HCT116 (cell line): ENCODE measurements at places on chromosomes 1 and 21. TPM values are rescaled to one million over a fixed set of nuclear protein-coding genes. Genes with fewer than 3 reads are reported as not detected.

DNA sequence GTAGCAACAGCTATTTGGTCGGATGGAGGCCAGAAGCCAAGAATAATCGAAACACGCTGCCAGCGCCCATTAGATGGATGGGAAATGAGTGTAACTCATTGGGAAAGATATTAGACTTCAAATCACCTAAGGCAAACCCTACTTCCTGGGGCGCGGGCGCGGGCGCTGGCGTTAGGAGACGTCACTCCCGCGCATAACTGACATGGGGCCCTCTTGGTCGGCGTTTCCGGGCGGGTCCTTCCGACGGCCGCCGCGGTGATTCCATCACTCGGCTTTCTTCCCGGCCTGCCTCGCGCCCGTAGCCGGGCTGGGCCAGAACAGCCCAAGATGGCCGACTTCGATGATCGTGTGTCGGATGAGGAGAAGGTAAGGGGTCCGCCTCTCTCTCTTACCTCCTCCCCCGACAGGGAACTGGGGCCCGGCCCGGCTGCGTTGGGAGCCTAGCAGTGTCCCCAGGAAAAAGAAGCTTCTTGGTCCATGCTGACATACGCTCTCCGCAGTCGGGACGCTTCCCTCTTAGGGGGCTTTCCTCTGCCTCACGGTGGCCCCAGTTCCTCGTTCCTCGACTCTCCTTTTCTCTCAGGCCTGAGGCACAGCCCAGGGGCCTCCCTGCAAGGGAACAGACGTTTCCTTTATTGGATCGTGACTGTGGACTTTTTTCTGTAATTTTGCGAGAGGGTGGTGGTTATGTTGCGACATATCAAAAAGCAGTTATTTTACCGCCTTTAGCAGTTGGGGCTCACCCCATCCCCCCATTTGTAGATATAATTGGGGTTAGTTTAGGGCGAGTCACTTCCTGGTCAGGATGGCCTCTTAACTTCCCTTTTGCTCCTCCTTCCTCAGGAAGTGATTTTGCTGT, at the start of gene CAPZA1:
TSS of gene CAPZA1 (plus strand) at position 315 of the 859 bp plus-strand sequence. CDS start at position 328, 13 bp downstream.
- peak; percentile 79 for DNase-seq

GRCh38 chr1:166082601-166083000, 84.2 kb downstream of the FAM78B start:
- DNase-seq, result no peak

GRCh38 chr1:160346958-160347357, 3.8 kb downstream of the NCSTN start:
- DNase-seq, result no peak

Gene AUNIP
- total RNA-seq, result 12.1 TPM

DNA sequence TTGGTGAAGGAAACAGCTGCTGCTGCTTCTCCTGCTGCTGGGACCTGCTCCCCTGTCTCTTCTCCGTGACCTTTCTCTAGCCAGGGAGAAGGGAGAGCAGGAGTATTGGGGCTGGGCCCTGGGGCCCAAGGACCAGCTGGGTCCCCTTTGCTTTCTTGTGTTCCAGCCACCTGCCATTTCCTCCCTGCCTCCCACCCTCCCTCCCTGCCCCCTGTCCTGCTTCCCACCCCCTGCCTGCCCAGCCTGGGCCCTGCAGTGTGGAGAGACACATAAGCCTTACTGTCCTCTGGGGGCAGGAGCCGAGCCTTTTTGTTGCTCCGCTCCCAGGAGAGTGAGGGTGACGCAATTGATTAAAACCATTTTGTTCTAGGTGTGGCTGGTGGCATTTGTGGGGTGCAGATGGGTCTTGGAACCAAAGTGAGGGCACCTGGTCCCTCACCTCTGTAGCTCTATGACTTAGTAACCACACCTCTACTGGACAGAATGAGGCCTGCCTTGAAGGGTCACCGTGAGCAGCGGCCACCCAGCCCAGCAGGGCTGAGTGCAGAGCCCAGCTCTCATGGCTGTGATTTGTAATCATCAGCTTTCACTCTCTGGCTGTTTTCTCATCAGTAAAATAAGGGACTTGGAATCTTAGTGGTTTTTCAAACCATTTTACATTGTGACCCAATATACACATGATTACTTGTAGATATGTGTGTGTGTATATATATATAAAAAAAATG, 13.9 kb upstream of the TMEM222 start:
- no peak for DNase-seq

DNA sequence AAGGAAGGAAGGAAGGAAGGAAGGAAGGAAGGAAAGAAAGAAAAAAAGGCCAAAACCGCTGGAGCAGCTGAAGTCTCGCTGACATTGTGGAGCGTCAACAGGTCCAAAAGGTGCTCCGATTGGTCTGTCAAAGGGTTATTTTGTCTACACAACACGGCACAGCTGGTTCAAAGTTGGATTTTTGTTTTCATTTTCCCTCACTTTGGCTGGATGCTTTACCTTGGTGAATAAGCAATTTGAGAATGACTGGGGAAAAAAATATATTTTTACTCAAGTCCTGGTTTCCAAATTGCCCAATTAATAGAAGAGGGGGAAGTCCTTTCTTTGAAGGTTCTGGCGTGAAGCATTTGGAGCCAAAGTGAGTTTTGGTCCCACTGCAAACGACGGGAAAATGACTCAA, 19.3 kb upstream of the PAX7 start:
- no peak for DNase-seq

Gene CGN
- 19.7 TPM for total RNA-seq

- DNase-seq, result no peak
These were observed 6.8 kb upstream of the C1orf210 start for GRCh38 chr1:43292216-43292615.

Gene HLX
- 1.8 TPM for total RNA-seq

- no peak for DNase-seq
These were observed 488.5 kb upstream of the RUNX1 start for GRCh38 chr21:35537604-35538003.

Gene TNFRSF4
- 0.37 TPM for total RNA-seq

Gene GBP6
- total RNA-seq, result not detected

Gene CEP170
- 55.2 TPM for total RNA-seq

DNA sequence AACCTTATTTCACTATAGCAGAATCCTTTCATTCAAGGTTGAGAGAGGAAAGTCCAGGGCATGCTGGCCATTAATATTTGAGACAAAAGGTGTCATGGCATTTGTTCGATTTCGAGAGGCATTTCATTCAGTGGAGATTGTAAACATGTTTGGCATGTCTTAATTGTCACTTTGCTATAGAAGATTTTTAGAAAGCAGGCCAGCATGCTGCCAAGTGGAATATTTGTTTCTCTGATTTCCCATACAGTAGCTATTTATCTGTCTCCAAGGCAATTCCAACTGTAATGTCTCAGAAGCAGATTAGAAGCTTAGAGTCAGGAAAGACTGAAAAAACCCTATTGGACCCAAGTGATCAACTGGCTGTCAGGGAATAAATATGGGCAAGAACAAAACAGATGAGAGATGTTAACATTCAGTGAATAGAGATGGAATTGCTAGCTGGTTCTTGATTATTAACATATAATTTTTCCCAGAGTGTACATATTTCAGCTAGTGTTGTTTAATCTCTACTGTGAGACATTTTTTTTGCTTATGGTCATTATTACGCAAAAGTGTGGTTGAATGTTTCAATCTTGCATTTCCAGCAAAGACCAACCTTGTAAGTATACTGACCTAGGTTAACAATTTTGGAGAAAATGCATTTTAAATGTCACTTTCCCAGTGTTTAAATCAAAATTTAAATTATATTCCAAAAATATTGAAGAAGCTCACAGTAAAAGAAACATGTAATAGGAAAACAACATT, 174.6 kb downstream of the KCNK2 start:
- no peak for DNase-seq

GRCh38 chr1:96427616-96428015, 294.0 kb upstream of the PTBP2 start:
- no peak for DNase-seq

GRCh38 chr1:152049291-152050083, 12.7 kb upstream of the S100A11 start:
- DNase-seq, result no peak

DNA sequence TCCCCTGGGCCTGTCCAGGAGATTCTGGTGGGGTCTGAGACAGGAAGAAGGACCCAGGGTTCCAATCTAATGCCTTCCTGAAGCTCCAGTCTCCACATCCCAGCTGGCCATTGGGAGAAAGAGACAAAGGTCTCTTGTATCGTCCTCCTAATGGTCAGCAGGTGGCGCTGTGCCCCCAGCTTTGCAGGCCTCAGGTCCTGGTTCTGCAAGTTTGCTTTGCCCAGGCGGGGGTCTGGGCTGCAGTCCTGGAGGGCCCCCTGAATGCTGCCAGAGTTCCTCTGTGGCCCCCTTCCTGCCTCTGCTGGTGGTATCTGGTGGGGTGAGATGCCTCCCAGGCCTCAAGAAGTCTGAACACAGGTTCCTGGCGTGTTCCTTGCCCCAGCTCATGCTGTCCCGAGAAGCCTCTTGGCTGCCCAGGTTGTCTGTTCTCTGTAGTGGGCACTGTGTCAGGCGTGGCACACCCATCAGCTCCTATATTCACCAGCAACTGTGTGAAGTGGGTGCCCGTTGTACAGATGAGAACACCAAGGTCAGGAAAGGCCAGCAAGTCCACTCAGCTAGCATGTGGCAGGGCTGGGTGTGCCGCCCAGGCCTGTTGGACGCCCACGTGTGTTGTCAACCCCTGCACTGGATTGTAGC, 33.8 kb upstream of the CSF3R start:
- peak; percentile 39 for DNase-seq

DNA sequence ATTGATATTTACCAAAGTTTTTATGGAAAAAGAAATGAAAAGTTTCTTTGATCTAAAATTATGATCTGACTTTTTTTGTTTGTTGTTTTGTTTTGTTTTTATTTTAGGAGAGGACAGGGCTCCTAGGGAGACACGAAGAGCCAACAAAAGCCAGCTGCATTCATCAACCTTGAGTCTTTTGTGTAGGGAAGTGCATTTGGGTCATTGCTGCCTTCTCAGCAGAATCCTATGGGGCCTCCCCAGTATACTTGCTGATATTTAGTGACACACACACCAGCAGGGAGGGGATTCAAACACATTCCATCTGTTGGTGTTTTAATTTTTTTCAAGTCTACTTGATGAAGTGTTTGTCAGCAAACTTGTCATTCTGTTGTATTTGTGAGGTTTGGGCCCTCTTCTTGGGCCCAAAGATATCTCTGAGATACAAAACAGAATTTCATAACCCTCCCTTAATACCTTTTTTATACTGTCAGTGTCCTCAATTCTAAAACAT, 203.5 kb downstream of the NTNG1 start:
- no peak for DNase-seq
